Nephron progenitor cell (in vitro differentiated cells): ENCODE measurements at places on chromosomes 4 and X.

- DNase-seq = no peak
Measured at GRCh38 chr4:112119353-112119783, 25.9 kb upstream of the FAM241A start.

- DNase-seq = no peak
Measured at GRCh38 chr4:36285784-36286480, 4.5 kb downstream of the DTHD1 start.

DNA sequence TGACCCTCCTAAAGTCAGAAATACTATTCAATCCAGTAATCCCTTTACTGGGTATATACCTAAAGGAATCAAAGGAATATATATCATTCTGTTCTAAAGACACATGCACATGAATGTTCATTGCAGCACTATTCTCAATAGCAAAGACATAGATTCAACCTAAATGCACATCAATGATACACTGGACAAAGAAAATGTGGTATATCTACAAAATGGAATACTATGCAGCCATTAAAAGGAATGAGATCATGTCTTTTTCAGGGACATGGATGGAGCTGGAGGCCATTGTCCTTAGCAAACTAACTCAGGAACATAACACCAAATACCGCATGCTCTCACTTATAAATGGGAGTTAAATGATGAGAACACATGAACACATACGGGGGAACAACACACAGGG lies 306.0 kb upstream of the EPHA5 start:
- no peak for DNase-seq

DNA sequence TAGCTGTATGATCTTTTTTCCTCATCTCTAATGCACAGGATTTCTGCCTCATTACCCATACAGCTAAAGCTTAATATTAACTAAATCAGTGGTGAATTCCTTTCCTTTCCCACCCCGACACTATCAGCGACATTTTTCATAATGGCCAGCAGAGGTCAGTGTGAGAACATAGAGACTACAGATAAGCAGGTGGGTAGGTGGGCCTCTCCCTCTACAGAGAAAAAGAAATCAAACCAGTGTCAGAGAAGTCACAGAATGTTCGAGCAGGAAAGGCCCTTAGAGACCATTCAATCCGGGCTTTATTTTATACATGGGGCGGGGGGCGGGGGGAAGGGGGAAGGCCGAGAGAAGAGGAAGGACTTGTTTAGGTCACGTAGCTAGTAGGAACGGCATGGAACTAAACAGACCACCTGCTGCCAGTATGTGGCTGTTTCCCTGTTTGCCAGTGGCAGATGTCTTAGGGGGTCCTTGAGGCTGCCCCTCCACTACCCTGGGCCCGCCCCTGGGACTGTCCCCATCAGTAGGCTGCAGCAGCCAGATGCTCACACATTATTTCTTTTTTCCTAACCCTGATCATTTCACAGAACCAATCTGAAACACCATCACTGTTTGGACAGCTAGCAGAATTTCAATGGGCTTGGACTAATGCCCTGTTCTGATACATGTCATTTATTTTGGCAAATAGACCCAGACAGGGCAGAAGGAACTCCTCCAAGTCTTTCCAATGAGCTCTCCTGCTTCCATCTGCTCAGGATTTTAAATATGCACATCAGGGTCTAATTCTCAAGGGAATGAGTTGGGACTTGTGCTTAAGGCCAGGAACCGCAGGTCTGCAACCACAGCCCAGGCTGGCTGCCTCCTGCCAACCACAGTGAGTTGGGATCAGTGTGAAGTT lies 133.4 kb downstream of the ATG4A start:
- DNase-seq = peak; percentile 22

GRCh38 chrX:150361070-150361776 lies 1.9 kb upstream of the MAMLD1 start:
- peak; percentile 25 for DNase-seq

GRCh38 chr4:78737035-78737434 lies 39.1 kb upstream of the BMP2K start:
- no peak for DNase-seq

DNA sequence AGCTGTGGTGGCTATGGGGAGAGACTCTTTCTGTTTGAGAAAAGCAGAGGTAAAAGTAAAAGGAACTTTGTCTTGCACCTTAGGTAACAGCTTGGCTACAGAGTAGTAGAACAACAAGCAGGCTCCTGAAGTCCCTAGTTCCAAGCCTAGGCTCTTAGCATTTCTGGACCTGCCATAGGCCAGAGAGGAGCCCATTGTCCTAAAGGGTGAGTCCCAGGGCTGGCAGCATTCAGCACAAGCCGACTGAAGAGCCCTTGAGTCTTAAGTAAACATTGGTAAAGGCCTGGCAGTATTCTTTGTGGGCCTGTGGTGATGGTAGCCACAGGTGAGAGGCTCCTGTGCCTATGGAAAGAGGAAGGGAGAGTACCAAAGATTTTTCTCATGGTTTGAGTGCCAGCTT lies 38.2 kb downstream of the CSN3 start:
- no peak for DNase-seq

DNA sequence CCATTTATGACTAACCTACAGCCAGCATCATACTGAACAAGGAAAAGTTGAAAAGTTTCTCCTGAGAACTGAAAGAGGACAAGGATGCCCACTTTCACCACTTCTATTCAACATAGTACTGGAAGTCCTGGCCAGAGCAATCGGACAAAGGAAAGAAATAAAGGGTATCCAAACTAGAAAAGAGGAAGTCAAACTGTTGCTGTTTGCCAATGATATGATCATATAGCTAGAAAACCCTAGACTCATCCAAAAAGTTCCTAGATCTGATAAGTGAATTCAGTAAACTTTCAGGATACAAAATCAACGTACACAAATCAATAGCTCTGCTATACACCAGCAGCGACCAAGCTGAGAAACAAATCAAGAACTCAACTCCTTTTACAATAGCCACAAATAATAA lies 64.5 kb downstream of the CENPC start:
- no peak for DNase-seq

- no peak for DNase-seq
Measured at GRCh38 chr4:4709736-4710135, 149.7 kb upstream of the MSX1 start.

- DNase-seq = no peak
Measured at GRCh38 chr4:184860018-184860779, 34.4 kb upstream of the ACSL1 start.

DNA sequence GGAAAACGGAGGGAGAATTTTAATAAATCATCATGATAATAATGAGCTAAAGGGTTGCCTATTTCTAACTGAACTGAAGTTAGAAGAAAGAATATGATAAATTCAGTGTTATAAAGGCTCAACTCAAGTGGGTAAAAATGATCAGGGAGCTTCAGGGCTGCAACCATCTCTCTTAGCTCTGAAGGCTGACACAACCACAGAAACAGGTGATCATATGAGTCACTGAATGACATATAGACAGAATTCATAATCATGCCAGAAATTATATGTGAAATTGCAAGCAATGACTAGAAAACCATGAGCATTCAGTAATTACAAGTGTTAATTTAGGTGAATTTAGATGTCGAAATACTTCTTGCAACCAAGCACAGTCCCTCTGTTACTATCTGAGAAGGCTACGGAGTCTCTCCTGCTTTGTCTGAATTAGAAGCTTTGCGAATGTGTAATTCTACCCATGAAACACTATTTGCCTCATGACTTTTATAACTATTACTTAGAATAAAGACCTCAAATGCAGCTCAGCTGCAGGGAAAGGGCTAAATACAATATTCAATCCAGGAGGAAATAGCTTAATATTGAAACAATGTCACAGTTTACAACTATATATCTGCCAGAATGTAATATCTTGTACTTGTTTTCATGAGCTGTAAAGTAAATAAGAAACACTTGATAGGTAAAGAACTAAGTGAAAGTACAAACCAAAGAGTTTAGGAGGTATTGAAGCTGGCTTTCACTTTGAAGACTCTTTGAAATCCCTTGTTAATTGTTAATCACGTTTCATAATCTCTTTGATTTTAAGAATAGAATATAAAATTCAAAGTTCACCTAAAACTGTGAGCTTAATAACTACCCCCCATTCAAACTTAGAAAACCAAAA lies 1972.6 kb downstream of the ARAP2 start:
- DNase-seq = no peak

- no peak for DNase-seq
Measured at GRCh38 chr4:81635739-81636138, 164.0 kb upstream of the RASGEF1B start.

- no peak for DNase-seq
Measured at GRCh38 chrX:155997436-155997835, at the start of gene IL9R. Gene IL9R, plus strand, starts transcription at chrX:155997696. Its CDS starts 64 bp downstream, at chrX:155997760.

DNA sequence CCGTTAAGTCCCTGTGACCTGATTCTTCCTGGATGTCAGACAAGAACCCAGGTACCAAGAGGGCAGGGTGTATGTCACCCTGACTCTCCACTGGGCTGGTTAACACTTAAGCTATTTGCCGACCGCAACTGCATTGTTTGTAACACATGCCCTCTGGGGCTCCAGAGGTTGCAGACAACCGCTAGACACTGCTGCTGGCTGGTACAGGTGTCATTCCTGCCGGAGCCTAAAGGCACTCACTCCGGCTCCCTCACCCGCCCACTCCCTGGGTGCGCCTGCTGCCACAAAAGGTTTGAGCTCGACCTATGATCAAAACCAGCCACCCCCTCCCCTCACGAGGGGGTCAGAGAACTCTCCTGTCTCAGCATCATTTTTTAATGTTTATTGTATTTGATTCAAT lies 208.2 kb downstream of the FAT4 start:
- no peak for DNase-seq

- no peak for DNase-seq
Measured at GRCh38 chr4:185849664-185850550, 37.9 kb upstream of the SORBS2 start.

GRCh38 chr4:168515222-168516011 lies 18.6 kb downstream of the PALLD start:
- no peak for DNase-seq

GRCh38 chr4:34253239-34253638 lies 1991.1 kb downstream of the ARAP2 start:
- no peak for DNase-seq

- peak; percentile 36 for DNase-seq
Measured at GRCh38 chr4:150297861-150298474, 219.7 kb downstream of the DCLK2 start.

GRCh38 chr4:53322696-53323095 lies 43.2 kb downstream of the SCFD2 start:
- no peak for DNase-seq

DNA sequence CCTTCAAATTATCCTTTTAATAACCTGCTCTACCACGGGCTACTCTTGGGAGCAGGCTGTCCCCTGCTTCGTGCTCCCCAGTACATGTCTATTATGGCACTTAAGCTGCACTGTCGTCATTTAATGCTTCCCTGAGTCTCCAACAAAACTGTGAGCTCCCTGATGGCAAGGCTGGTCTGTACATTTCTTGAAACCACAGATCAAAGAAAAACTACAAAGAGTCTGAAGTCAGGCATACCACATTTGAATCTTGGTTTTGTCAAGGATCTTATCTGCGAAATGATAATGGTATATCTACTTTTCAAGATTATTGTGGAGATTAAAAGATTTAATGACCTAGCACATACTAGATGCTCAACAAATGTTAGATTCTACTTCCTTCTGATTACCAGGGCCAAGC lies 45.7 kb downstream of the MAML3 start:
- DNase-seq = no peak

DNA sequence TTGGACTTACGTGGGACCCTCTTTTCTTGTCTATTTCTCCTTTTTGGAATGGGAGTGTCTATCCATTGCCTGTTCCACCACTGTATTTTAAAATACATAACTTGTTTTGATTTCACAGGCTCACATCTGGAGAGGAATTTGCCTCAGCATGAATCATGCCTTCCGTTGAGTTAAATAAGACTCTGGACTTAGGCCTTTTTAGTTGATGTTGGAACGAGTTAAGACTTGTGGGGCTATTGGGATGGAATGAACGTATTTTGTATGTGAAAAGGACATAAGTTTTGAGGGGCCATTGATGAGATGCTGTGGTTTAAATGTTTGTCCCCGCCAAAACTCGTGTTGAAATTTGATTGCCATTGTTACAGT lies 66.2 kb downstream of the BEX3 start:
- no peak for DNase-seq

DNA sequence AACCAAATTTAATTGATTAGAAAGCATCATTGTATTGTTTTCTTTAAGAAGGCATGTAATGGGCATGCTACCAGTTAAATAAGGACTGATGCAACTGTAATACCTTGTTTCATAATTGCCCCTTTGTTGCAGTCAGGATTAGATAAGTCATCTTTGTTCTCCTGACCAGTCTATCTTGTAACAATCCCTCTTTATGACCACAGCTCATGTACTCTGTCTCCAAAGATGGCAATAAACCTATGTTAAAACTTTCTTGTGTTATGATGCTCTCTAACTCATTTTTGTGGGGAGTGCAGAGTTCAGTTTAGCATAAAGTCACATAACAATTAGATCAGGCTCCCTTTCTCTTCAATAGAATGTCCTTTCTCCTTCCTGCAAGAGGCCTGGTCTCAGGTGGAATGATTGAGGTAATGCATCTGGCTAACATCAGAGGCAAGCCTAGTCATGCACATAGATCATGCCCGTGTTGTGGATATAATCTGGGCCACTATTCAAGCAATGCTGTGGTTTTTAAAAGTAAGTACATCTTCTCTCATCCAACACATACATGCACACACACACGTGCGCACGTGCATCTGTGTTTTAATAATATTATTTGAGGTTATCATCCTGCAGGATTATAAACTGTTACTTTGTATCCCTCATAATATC lies 45.6 kb downstream of the TMEM154 start:
- no peak for DNase-seq

- DNase-seq = no peak
Measured at GRCh38 chrX:51847463-51847862, 46.0 kb upstream of the MAGED1 start.

GRCh38 chr4:123216543-123216942 lies 180.1 kb upstream of the SPRY1 start:
- DNase-seq = no peak

GRCh38 chr4:184657144-184657543 lies 7.6 kb downstream of the PRIMPOL start:
- DNase-seq = no peak

DNA sequence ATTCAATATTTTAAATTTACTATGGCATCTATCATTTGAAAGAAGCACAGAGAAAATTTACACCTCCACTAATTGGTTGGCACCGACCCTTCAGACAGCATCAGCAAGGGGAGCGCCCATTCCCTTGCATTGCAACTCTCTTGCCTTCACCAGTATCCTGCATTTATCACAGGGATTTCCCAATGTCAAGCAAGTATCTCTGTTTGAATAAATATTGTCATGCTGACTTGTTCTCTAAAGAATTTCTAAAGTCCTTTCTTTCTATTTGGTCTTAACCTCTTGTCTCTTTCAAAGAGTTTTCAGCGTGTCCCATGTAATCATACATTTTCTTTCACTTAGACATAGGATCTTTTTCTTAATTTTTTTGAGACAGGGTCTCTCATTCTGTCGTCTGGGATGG lies 10.4 kb downstream of the DCTD start:
- no peak for DNase-seq

DNA sequence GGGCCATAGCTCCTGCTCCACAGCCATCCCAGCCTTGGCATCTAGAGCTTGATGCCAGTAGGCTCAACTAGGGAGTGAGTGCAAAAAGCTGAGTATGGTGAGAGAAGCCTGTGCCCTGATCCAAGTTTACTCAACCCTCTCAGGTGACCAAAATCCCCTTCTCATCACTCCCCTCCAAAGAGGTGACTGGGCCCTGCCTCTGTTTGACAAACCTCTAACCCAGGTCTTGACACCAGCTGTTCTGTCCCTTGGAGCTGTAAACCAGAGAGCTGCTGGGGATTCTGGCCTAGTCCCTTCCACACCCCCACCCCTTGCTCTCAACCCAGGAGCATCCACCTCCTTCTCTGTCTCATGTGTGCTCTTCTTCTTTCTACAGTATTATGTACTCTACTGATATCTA lies 73.5 kb downstream of the MSN start:
- DNase-seq = no peak
